ENCODE measurements at places on chromosomes 6 and 20.

DNA sequence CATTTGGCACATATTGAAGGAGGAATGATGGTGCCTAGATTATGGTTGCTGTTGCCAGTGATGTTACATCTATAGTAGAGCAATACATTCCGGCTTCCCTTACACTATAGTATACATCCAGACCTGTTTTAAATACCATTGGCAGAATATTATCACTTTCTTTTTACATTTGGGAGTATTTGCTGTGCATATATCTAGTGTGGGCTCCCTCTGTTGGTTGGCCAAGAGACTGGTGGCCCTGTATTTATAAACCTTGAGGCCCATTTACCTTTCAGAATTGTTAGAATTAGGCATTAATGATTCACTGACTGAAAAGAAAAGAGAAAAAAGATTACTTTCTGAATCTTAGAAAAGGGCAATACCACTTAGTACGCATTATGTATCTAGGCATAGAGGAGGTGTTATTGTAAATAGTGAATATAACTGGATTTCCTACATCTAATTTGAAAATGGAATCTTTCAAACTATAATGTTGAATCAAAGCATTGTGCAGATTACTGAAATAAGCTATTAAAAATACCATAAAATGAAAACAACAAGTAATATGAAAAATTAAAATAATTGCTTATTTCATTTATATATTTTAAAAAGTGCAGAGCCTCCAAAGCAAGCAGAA is 628.8 kb upstream of the MAN1A1 start:
- peak; percentile 40 for DNase-seq

DNA sequence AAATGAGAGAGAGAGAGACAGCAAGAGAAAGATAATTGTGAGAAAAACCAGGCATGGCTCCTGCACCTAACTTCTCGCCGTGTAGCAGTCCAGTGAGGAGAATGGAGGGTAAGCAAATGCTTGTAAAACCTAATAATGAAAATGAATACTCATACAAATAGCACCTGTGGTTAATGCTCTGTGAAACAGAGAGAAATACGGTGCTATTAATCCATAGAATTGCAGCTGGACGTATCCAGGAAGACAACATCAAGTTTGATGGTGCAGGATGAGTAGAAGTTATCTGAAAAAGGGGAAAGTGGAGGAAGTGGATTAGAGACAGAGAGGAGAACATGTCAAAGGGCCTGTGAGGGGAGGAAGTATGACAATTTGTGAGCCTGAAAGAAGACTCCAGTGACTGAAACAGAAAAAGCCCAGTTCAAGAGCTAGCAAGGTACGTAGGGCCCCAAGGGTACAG is 89.4 kb upstream of the PAK5 start:
- DNase-seq = no peak

DNA sequence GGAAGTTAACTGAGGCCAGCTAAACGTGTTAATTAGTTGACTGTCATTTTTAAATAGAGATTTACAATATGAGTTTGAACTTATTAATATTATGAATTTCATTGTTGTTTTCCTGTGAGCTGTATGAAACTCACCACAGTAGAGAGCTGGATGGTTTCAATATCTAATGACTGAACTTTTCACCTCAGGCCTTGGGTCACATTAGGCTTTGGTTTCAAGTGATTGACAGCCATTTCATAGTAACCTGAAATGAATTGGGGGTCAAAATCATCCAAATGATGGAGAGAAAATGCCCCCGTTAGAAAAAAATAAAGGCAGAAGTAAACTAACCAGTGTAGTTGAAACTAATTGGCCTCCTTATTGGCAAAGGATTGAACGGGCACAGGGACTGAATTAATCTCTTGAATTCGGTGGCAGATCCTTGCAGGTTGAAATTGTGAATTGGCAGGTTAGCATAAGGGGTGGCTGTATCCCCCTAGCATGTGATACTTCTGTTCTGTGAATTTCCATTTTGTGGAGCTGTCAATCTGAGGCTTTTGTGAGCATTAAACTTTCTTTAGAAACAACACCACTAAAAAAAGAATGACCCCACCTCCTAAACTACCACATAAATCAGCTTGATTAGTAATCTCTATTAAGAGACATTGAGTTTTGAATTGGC is 155.1 kb upstream of the MMS22L start:
- no peak for DNase-seq

- DNase-seq = peak; percentile 31
These were observed 272.7 kb upstream of the PLCB4 start for GRCh38 chr20:8796088-8796660.

- no peak for DNase-seq
These were observed 125.9 kb downstream of the EPHA7 start for GRCh38 chr6:93293460-93293859.

DNA sequence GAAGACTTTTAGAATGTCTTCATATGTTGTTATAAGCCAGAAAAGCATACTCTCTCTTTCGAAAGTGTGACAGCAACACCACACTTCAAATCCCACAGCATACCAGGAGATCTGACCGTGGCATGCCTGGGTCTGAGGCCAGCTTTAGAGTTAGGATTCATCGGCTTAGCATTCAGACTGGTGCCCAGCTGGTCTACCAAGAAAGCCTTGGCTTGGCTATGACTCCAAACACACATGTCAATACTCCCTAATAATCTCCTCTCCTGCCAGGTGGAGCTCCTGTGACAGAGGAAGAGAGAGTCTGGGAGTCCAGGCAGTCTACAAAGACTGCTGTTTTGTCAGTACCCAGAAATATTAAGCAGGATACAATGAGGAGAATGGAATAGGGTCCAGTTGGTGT is 77.1 kb upstream of the MAN1A1 start:
- DNase-seq = peak; percentile 19

DNA sequence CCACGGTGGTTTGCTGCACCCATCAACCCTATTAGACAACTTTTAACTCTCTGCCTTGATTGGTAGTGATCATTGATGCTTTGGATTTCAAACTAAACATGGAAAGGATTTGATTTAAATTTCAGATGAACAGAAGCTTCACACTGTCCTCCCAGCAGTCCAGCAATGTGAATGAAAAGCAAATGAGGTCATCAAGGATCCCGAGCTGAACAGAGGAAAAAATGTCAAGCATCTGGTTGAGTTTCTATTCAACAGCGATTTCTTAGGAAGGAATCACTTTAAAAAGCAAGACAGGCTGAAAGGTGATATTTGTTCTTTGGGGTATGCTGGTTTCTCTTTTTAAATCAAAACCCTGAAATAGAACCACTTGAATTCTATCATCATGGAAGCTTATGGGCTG is 10.6 kb upstream of the SAMD3 start:
- DNase-seq = peak; percentile 55

GRCh38 chr6:35449287-35449881 is 2.8 kb upstream of the FANCE start:
- peak; percentile 66 for DNase-seq

GRCh38 chr6:105437236-105437635 is 34.4 kb upstream of the PREP start:
- no peak for DNase-seq

GRCh38 chr20:3655131-3655405 is 8.1 kb downstream of the GFRA4 start:
- DNase-seq = no peak

GRCh38 chr20:51995551-51995951 is 193.2 kb upstream of the SALL4 start:
- peak; percentile 58 for DNase-seq

DNA sequence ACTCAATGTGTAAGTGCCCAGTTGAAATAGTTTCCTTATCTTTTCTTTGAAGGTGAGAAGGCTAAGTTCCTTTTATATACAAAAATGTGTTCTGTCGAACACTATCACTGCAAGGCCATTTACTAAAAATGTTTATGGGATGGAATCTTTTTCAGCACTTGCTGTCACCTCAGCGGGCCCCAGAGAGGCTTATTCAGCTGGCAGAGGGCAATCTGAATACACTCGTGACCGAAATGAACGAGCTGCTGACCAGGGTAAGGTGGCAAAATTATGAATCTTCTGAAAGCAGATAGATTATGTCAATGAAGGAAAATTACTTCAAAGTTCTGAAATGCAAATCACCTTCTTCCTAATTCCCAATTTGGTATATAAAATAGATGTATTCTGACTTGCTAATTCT is 340.2 kb downstream of the ARHGAP18 start:
- DNase-seq = no peak

DNA sequence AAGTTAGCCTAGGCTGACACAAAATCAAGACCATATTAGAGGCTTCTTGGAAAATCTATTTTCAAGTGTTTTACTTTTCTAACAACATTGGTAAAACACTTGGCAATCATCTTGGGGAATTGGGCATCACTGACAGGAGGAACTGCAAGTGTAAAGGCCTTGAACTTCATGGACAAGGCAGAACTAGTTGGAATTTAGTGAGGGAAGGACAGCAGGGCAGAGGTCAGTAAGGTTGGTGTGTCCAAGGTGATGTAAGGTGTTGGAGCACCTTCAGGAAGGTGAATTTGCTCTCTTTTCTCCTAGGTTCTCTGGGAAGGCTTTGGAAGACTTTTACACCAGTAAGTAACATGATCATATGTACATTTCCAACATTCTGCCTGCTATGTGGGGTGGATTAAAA is 1.5 kb upstream of the SLC17A4 start:
- no peak for DNase-seq

- no peak for DNase-seq
These were observed 697.3 kb downstream of the FRK start for GRCh38 chr6:115363379-115363778.

GRCh38 chr6:35600659-35601125 is 88.0 kb upstream of the TULP1 start:
- no peak for DNase-seq

DNA sequence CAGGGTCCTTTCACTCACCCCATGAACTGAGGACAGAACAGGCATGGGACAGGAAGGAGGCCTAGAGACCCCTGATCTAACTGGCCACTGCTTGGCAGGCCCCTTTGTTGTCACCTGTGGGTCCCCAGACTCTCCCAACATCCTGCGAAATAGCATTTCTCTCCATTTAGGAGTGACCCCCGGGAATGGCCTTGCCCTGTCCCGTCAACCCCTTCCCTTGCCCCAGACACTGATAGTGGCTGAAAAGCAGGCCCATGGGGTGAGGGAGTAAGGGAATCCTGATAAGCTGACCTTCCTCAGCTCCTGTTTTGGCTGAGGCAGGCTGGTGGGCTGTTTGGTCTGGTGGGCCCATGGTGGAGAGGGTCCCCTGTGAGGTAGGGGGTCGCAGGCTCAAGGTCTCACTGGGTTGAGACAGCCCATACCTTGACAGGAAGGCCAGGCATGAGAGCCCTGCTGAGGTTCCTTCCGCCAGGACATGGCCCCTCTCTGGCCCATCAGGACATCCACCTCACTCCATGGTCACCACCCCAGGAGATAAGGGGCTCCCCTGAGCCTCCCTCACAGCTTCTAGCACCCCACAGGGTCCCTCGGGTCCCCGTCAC is 139.3 kb downstream of the MRPL14 start:
- no peak for DNase-seq

DNA sequence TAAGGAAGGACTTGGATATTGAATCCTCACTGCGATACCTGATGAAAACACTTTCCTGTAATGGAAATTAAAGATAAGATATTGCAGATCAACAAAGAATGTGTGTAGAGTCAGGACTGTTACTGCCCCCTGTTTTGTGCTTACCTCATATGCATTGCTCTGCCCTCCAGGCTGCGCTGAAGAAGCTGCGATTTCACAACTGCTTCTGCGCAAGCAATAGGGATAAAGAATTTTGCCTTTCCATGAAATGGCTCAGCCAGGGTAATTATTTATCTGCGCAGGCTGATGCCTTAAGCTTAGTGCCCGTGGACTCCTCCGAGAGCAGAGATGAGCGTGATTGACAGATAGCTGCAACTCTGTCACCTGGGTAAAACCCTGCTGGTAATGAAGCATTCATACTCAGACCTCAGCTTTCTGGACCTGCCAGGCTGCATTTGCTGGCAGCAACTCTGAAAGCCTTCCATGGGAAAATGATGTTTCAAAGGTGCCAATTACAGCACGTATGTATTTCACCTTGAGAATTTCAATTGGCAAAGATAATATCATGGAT is 370.6 kb downstream of the SAMD5 start:
- DNase-seq = no peak

DNA sequence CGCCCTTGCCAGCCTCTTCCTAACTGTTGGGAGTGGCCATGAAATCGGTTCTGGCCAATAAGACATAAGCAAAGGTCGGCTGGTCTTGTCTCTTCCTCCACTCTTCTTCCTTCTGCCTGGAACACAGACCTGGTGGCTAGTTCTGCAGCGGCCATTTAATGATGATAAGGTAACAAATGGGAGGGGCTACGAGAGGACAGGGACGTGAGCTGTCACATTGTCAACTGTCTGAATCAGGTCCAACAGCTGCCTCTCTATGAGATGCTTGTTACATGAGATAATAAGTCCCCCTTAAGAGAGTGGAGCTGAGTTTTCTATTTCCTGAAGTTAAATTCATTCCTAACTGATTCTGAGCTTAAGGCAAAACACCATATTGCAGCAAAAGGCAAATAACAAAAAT is 12.5 kb upstream of the TMEM242 start:
- DNase-seq = no peak

- no peak for DNase-seq
These were observed 28.1 kb downstream of the HUS1B start for GRCh38 chr6:628766-629165.

DNA sequence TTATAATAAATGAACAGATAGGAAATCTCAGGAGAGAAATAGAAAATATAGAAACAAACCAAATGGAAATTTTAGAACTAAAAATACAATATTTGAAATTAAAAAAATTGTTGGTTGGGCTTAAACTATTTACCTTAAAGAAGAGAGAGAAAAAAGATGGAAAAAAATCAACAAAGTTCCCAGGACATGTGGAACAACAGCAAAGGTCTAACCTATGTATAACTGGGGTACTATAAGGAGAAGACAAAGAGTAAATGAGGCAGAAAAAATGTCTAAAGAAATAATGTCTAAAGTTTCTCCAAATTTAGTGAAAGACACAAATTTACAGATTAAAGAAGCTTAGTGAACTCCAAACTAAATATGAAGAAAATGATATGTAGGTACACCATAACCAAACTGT is 41.1 kb upstream of the ZBTB24 start:
- DNase-seq = no peak

GRCh38 chr20:10682939-10683338 is 9.1 kb upstream of the JAG1 start:
- DNase-seq = no peak

- DNase-seq = peak; percentile 24
These were observed 64.1 kb downstream of the C6orf118 start for GRCh38 chr6:165245287-165245686.

- DNase-seq = no peak
These were observed 431.9 kb upstream of the JARID2 start for GRCh38 chr6:14814016-14814415.

- DNase-seq = peak; percentile 79
These were observed 48.5 kb downstream of the KIF13A start for GRCh38 chr6:17938901-17939300.

- DNase-seq = no peak
These were observed 36.3 kb upstream of the NRSN1 start for GRCh38 chr6:24089736-24090135.

DNA sequence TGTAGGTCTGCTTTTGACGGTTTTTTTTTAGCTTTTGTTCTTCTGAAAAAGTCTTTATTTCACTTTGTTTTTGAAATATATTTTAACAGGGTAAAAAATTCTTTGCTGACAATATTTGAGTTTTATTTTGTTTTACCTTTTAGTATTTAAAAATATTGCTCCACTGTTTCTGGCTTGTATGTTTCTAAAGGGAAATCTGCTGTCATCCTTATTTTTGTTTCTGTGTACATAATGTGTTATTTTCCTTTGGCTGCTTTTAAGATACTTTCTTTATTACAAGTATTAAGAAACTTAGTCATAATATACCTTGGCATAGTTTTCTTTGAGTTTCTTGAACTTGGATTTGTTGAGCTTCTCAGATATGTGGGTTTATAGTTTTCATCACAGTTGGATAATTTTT is 88.6 kb upstream of the SPACA1 start:
- DNase-seq = no peak

All from fibroblast of skin of abdomen (primary cell).